ENCODE measurements at places on chromosomes 16 and 17.
A peak's percentile ranks its signal among the peaks of the same experiment; 100 is the strongest.

- no peak for DNase-seq
Measured at GRCh38 chr16:52676959-52677358, 130.0 kb upstream of the TOX3 start.

- no peak for DNase-seq
Measured at GRCh38 chr17:72145962-72146361, 25.1 kb downstream of the SOX9 start.

DNA sequence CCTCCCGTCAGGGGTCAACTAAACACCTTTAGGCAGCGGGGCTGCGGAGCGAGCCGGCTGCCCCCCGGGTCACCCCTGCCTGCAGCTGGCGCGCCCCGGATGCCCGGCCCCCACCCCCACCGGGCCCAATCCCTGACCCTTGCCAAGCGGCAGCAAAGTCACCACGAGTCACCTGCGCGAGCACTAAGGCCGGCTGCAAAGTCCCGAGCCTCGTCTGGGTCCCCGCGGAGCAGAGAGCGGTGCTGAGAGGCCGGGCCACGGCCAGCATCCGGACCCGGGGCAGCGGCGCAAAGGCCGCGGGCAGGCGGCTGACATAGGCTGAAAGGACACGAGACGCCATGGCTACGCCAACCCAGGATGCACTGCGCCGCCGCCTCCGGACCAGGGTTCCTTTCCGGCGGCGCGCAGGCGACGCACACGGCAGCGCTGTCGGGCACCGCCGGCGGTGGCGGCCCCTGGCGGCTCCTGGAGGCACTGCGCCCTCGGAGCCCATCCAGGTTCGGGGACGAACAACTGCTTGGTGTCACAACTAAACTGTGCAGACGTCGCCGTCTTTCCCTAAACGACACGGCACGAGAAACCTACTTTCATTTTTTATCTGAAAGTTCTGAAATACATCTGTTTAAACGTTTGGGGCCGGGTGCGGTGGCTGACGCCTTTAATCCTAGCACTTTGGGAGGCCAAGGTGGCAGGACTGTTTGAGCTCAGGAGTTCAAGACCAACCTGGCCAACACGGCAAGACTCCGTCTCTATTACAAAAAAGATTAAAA lies at the start of gene NDUFAB1:
NDUFAB1 (minus strand) TSS at position 366 of the 770 bp plus-strand sequence; CDS start at position 340, 26 bp downstream.
- DNase-seq = peak; percentile 82

DNA sequence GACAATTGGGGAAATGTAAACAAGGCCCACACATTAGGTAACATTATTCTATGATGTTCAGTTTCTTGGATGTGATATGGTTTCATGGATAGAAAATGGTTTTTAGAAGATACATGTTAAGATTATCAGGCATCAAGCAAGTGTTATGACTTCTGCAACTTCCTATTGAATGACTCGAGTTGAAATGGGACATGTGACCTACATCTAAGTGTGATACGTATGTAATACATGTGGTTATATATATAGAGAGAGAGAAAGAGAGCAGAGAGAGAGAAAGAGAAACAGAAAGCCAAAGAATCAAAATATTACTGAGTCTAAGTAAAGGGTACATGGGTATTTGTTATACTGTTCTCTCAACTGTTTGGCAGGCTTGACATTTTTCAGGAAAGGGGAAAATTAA lies 1.7 kb downstream of the TMEM170A start:
- no peak for DNase-seq

GRCh38 chr17:56599088-56599487 lies 5.6 kb downstream of the NOG start:
- no peak for DNase-seq

DNA sequence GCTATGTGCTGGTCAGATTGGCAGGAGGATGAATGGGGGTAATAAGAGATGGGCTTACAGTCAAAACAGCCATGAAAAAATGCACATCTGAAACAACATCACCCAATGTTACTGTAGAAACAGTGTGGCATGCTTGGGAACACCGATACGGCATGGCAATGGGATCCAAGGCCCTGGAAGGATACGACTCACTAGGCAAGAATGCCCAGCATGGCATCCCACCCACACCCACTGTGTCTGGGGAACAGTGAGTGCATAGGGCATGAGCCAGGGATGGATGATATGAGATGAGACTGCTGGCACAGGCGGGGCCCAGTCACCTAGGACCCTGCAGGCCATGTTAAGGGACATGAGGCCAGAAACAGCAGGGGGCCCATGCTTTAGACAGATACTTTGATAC lies 11.5 kb downstream of the TRIM25 start:
- DNase-seq = no peak

DNA sequence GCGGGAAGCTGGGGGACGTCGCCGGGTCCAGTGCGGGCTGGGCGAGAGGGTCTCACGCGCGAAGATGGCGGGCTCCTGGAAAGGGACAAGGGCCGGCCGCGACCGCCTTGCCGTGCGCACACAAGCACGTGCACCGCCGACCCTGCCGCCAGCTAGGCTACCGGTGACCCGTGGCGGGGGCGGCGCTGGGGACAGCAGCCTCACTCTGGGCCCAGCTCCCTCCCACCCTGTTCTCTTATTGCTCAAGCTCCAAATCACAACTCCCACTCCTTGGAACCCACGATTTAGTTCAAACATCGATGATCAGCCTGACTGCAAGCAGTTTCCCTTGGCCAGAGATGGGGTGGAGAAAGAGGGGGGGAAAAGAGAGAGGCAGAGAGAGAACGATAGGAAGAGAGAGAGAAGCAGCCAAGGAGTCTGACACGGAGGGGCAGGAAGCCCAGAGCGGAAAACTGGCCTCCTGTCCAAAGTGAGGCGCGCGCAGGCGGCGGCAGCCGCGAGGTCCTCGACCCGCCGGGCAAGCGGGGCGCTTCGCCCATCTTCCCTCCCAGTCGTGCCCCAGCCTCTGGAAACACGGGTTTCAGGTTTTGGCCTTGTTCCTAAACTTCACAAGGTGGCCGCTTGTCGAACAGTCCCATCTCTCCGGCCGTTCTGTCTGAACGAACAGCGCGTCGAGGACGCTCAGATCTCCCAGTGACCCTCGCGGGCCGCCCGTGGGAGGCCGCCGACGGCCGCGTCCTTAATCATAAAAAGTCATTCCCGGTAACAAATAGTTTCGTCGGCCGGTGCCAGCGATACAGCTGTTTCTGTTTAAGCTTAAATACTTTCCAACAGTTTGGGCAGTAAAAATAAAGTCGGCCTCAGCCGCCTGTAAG lies 1.7 kb upstream of the CBX8 start:
- DNase-seq = no peak

GRCh38 chr17:78522031-78522809 lies 55.0 kb downstream of the DNAH17 start:
- no peak for DNase-seq

GRCh38 chr16:87135246-87136030 lies 181.8 kb downstream of the C16orf95 start:
- no peak for DNase-seq

DNA sequence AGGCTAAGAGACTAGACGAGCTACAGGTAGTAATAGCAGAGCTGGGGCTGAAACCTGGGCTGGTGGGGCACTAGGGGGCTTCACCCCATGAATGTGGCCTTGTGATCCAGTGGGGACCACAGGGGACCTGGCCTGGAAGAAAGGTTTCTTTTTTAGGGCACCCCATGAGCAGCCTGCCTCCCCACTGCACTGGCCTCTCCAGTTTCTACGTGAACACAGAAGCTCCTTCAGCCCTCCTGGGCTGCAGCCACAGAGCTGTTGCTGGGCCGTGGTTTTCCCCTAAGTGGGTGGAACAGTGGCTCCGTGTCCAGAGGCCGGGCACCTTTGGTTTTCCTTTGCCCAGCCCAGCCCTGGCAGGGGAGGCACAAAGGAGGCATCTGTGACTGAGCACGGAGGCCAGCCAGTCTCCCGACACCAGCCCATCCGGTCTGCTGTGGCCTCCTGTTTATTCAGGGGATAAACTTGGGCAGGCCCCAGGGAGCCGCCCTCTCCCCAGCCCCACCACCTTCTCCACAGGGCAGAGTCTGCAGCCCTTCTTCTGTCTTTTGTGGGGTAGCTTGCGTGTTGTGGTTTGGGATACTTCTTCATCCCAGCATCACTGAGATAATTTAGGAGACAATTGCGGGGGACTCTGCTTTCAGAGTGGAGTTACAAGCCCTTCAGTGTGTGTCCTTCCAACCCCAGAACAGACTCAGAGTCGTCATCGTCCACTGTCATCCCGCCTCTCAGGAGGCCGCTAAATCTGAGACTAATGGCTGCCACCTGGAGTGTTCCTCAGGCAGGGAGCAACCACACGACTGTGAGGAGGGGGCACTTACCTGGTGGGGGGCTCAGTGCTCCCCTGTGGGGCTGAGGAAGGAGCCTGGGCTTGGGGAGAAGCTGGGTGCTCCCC lies 85.3 kb downstream of the RAB11FIP4 start:
- DNase-seq = no peak

GRCh38 chr17:54680410-54680809 lies 220.2 kb upstream of the TOM1L1 start:
- DNase-seq = no peak

DNA sequence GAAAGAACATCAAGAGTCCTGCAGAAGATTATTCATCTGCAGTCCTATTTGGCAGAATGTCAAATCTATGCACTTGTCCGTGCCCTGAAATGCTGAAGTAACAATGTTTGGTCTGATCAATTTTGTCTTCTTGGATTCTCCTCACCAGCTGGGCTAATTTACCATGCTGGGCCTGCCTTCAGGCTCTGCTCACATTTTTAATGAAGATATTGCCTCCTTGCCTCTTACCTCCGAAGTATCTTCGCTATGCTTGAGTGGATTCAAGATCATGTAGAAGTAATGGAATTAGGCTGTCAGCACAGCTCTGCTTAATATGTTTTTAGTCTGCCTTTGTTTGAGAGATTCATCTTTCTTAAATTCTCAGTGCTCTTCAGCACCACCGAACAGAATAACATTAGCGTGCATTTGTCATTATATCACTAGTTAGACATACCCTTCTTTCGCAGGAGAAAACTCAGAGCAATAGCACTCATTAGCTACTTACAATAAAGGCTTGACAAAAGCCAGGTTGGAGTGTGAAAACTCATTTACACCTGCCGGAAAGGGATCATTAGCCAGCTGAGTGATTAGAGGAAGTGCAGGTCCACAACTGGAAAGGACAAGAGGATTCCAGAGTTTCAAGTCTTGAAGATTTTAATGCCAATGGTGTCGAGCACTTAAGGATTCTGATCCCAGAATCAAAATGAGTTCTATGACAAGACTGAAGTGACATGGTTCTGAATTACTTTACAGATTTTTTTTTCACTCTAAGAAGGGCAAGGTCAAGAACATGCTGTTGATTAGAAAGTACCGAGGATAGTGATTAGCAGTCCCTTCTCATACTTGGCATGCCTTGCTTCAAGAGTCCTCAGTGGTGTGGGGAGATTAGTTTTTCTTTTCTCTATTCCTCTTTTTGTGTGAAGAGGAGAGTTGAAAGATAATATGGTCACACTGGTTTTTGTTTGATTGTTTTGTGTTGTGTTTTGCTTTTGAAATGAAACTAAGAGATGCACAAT lies 405.6 kb upstream of the TOM1L1 start:
- no peak for DNase-seq

- DNase-seq = no peak
Measured at GRCh38 chr16:80931801-80932707, 74.6 kb downstream of the CMC2 start.

GRCh38 chr16:55668340-55669281 lies 12.8 kb downstream of the SLC6A2 start:
- no peak for DNase-seq

- no peak for DNase-seq
Measured at GRCh38 chr17:7289256-7290032, 5.0 kb downstream of the YBX2 start.

DNA sequence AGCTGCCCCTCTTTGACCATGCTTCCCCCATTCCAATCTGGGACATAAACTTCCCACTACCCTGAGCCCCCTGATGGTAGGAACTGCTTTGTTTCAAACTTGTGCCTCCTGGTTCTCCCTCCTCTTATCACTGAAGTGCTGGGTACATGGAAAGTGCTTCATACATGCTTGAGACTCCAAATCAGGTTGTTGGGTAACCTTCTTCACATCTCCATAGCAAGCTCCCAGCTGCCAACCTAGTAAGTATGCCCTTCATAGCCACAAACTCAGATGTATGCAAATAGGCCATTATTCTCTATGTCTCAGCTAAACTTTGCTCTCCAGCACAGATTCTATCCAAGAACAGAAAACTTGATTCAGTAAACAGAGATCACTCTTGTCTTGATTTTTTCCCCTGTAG lies 310.6 kb upstream of the IRX3 start:
- DNase-seq = no peak

DNA sequence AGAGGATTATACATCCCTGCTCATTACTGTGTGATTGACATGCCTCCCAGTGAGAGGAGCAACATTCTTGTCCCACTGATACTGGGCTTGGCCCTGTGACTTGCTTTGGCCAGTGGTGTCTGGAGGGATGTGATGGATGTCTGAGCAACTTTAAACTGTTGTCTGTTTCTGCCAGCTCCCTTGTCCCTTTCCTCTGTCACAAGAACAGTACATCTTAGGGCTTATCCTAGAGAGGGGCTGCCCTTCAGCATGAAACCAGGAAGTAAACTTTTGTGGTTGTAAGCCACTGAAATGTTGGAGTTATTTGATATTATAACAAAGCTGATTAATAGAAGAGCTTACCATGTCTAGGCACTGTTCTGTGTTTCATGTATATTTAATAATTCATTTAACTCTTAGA lies 82.9 kb upstream of the GPRC5B start:
- DNase-seq = no peak

- no peak for DNase-seq
Measured at GRCh38 chr16:71426069-71426879, 15.6 kb downstream of the TLE7 start.

DNA sequence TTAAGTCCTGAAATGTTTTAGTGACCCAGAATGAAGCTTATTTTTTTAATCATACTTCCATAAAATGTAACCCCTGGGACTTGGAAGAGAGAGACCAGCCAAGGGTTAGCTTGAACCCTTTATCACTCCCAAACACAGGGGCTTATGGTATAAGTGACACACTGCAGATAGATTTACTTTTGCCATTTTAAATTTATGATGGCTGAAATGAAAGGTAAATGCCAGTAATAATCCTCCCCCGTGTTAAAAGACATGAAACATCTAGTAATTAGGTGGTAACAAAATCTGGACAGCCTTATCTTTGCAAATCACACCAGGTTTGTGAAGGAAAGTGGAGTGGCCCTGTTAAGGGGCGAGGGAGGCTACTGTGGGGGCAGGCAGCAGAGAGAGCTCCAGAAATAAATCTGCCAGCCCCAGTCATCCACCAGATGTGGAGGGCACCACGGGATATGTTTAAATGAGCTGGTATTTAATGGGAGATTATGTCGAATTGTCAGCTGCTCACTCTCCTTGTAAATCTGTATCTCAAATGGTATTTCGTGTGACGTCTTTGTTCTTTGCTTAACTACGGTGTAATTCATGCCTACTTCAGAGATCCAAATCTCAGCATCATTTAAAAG lies 326.5 kb downstream of the WWOX start:
- no peak for DNase-seq

GRCh38 chr17:57537524-57538410 lies 207.3 kb downstream of the CCDC182 start:
- DNase-seq = no peak

DNA sequence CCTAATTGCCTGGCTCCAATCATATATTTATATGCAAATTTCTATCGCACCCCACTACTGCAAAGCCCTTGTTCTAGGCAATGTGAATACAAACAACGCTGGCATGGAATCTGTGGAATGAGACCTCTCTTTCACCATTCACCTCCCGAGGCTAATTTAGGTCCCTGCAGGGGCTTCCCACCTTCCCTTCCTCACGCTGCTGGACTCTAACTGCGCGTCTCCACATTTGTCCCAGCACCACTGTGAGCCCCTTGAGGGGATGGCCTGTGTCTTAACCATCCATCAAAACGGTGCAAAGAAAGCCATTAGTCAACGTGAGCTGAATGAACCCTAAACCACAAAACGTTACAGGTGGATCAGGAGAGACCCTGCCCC lies 1.6 kb downstream of the TMEM114 start:
- DNase-seq = no peak

- DNase-seq = no peak
Measured at GRCh38 chr17:18025241-18025944, 13.6 kb downstream of the ATPAF2 start.
